ENCODE measurements at places on chromosomes 7 and 10.
A peak's percentile ranks its signal among the peaks of the same experiment; 100 is the strongest.

DNA sequence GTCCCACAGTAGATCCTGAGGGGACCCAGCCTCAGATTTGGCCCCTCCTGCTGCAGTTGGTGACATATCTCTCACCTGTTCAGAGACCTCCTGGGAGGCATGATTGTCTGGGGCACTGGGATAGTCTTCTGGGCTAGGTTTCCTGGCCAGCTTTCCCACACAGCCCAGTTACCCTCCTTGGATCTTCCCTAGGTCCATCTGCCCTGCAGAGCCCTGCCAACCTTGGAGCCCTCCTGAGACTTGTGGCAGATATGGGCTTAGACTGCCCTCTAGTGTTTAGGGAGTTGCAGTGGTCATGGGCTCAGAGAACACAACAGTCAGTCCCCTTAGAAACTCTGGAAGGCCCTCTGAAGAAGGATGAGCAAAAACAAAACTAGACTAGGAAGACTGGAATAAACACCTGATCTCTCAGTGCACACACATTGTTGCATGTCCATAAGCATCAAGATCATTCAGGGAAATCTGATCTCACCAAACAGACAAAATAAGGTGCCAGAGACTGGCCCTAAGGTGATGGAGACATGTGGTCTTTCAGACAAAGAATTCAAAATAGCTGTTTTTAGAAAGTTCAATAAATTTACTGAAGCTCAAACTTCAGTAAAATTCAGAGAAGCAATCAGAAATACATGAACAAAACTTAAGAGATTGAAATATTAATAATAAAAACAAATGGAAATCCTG lies 324.6 kb downstream of the ATRNL1 start:
- no peak for DNase-seq

GRCh38 chr10:131165092-131165491 lies 146.4 kb downstream of the TCERG1L start:
- DNase-seq, result no peak

DNA sequence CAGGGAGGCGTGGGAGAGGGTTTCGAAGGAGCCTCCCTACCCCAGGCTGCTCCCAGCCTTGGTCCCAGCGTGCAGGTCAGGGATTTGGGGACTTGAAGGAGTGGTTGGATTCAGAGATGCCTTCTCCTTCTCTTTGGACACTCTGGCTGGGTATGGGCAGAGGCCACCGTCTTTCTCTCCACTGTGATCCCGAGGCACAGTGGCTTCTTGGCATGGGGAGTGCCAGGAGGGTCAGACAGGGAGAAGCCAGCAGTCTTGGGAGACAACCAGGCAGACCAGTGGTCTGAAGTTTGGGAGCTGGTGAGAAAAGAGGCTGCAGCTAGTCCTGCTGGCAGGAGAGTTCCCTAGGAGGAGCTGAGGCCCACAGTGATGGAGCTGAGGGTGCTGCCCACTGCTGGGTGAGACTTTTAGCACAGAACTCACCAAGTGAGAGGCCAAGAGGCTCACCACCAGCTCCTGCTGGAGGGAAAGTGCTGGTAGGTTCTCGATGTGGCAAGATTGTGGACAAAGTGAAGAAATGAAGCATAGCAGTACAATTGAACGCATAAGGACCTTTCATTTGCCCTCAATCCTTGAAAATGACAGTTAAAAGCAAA lies 35.2 kb upstream of the WDFY4 start:
- no peak for DNase-seq

DNA sequence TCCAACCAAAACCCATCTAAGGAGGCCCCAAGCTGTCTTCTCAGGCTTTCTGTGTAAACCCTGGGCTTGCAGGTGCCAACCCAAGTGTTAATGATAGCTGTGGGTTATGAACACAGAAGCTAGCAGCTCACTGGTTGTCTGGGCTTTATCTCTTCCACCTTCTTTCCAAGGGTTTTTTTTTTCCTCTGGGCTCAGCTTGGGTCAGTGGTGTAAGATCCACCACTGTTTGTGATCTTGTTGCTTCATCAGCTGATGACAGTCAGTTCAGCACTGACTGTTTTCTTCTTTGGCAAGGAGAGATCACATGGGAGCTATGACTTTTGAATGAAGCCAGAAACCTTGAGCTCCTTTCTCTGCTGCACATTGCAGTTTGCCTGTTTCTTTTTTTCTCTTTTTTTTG lies 4.6 kb downstream of the GTPBP4 start:
- no peak for DNase-seq

DNA sequence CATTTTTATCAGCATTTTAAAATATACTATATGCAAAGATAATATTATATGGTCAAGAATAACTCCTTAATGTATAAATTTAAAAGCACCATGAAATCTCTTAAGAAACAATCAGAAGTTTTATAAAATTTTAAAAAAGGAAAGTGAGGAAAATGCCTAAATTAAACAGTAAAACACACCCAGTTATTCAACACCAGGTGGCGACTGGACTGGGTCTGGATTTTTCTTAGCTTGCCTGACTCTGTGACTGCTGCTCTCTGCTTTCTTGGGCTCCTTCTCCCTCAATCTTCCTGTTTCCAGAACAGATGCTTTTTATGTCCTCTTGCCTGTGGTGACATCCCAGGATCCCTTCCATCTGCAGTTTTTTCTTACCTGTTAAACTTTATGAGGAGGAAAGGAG lies 200.3 kb downstream of the BICC1 start:
- no peak for DNase-seq

- DNase-seq, result no peak
Observed at GRCh38 chr10:71684356-71685173, 35.0 kb downstream of the C10orf105 start.

GRCh38 chr10:61733358-61733940 lies 70.7 kb downstream of the CABCOCO1 start:
- DNase-seq, result peak; percentile 30

GRCh38 chr10:75598998-75599397 lies 167.6 kb downstream of the LRMDA start:
- no peak for DNase-seq

- DNase-seq, result no peak
Observed at GRCh38 chr7:23956772-23957576, 247.0 kb downstream of the STK31 start.

DNA sequence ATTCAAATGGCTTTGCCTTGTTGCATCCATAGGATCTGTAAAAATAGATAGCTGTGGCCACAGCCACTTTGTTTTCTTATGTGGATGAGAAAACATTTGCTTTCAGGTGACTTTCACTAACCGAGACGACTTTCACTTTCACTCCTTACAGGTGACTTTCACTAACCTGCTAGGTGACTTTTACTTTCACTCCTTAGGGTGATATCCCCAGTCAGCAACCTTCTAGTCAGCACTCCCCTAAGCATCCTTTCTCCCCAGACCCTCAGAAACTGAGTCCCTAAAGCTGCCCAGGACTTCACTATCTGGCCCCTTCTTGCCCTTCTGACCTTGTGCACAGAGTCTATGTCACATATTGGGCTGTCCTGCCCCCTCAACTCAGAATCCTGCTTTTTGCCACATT lies 177.5 kb downstream of the RELN start:
- DNase-seq, result peak; percentile 7

- DNase-seq, result no peak
Observed at GRCh38 chr7:141590071-141590470, 38.9 kb downstream of the AGK start.

GRCh38 chr7:21542891-21543527 lies at the start of gene DNAH11:
TSS of gene DNAH11 (plus strand) at chr7:21543039. CDS start at chr7:21543246, 207 bp downstream.
- DNase-seq, result no peak

- no peak for DNase-seq
Observed at GRCh38 chr7:102287111-102287980, 678 bp downstream of the SH2B2 start.

Measured in CD4-positive, alpha-beta T cell treated with Interleukin-4 for 4 hours (primary cell).